ENCODE measurements at places on chromosomes 6 and 20.

- no peak for DNase-seq
Observed at GRCh38 chr6:43823879-43824702, 54.1 kb downstream of the VEGFA start.

DNA sequence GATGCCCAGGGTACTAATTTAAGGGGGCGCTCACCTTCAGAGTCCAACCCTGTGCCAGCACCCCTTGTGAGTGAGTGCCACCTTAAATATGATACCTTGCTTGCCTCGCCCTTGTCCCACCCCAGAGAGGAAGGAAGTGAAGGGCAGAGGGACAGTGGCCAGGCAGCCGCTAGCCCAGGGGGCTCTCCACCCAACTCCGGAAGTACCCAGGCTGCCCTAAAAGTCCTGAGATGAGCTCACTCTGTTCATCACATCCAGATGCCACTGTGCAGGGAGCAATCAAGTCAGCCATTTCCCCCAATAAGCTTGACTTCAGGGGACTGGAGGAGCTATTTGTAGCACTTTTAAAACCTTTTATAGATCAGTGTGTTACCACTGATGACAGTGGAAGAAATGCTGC lies 25.0 kb upstream of the STX16 start:
- no peak for DNase-seq

- no peak for DNase-seq
Observed at GRCh38 chr6:7879980-7880717, 30.4 kb downstream of the TXNDC5 start.

- no peak for DNase-seq
Observed at GRCh38 chr6:163965426-163966348, 551.2 kb downstream of the QKI start.

- DNase-seq, result no peak
Observed at GRCh38 chr20:8505476-8506200, 373.6 kb downstream of the PLCB1 start.
